Stimulated activated CD8-positive, alpha-beta memory T cell treated with anti-CD3 and anti-CD28 coated beads, Interleukin-4, amount 100 ng/mL, for 1 hour (primary cell): ENCODE measurements at places on chromosomes 2 and 18.

GRCh38 chr2:11949732-11950523 lies 203.5 kb downstream of the LPIN1 start:
- no peak for DNase-seq

DNA sequence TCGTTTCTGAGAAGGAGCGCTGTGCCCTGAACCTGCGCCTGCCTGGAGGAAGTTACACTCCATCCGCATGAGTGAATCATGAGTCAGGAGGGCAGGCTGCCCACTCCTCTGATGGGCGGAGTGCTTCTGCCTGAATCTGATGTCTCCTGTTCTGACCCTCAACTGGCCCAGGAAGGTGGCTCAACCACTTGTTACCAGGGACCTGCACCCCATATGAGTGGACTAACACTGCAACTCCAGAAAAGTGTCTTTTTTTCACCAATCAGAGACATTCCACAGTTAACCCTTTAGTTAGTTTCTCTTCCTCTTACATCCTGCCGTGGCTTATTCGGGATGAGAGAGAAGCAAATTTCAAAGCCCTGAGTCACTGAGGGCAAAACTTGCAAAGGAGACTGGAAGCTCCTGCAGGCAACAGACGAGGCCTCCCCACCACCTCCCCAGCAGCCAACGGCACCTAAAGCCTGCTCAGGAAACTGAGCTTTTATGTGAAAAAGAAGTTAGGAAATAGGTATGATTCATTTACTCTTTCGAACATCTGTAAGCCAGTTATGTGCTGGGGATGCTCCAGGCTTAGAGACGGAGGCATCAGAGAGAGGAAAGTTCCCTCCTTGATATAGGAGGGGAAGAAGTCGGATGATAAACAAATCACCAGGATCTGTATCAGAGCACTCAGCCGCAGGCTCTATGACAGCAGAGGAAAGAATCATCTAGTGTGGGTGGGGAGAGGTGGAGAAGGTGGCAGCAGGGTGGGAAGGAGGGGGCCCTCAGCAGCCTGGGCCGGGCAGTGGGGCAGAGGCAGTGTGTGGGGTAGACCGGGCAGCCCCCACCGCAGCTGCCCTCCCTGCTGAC lies 30.9 kb downstream of the MBP start:
- no peak for DNase-seq

DNA sequence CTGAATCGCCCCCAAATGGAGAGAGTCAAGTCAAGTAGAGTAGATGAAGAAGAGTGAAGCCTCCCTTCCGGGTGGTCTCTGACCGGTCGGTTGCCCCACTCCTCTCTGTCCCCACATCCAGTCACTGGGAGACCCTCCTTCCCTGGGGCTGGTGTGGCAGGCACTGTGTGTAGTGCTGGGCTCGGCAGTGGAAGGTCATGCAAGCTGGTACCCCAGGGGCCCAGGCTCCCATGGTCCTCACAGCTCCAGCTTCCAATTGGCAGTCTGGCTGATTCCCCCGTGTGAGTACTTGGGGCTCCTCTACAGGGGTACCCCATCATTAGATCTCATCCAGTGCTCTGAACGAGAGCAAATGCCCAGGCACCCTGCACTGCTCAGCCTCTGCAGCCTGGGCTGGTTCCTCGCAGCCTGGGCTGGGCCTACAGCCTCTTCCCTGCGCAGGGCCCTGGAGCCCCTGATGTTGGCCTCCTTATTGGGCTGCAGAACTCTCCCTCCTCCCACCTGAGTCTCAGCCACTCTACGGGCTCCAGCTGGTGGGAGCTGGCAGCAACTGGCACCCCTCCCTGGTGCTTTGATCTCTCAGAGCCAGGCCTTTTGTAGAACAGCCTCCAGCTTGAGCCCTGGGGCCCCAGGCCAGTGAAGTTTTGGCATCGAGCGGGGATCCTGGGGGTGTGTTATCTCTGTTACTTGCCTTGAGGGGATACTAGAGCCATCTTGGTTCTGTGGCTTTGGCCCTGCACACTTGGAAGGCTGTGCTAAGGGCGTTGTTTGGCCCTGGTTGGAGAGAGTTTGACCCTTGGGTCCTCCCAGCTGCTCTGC lies 187.8 kb upstream of the HDAC4 start:
- DNase-seq, result no peak

DNA sequence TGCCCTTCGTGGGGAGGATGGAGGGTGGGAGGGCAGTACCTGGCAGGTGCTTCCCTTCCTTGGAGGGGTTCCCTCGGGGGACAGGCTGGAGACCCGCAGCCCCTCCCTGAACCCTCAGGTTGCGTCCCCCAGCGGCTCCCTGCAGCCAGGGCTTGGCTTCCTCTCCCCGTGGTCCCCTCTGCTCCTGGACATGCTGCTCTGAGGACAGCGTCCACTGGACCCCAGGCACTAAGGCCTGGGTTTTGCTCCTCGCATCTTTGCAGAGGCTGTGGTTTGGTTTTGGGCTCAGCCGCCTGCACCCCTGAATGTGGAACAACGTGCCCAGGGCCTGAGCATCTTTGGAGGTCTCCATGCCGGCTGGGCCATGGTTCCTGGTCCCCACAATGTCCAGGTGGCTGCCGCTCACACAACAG lies 133.5 kb downstream of the PTGR3 start:
- DNase-seq, result no peak

DNA sequence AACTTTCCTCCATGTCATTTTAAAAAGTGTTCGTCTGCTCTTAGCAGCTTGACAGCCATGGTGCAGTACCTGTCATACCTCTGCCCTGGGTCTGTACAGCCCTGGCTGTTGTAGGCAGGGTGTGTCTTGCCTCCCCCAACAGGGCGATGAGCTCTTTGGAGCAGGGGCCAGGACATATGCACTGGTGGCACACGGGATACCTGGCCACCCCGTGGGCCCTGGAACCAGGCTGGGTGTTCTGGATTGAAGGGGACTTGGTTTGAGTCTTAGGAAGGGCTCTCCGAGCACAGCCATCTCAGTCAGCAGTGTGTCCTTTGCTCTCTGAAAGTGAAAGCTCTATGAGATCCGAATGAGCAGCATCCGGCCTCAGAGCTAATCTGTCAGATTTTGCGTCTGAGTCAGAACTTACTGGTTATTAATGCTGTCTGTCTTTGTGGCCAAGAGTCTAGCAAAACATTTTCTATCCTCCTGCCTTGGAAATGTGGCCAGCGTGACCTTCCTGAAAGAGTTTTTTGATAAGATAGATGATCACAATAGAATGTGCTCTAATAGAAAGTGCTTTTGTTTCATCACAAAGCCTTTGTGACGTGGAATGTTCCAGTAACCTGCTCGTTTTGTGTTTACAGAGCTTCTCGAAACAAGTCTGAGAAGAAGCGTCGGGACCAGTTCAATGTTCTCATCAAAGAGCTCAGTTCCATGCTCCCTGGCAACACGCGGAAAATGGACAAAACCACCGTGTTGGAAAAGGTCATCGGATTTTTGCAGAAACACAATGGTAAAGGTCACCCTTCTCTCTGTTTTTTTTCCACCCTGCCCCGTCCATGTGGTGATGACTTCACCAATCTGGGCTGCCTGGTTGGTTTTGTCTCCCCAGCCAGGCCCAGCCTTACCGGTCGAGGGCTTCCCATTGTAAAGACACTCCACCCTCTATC lies 77.3 kb upstream of the RPL31 start:
- no peak for DNase-seq

DNA sequence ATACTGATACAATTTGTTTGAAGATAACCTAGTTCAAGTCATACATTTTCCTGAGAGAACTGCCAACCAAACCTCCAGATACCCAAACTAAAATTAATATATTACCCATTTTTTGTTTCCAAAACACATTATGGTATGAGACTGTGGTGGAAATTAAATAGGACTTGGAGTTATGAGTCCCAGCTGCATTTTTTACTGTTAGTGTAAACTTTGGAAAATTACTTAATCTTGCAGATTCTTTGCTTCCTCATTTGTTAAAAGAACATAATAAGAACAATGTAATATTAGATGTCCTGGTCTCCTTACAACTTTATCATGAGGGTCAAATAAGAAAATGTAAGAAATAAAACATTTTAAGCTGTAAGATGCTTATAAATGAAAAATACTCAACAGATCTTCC lies 98.2 kb upstream of the TRIB2 start:
- DNase-seq, result no peak

GRCh38 chr2:27218614-27219013 lies 1.4 kb downstream of the CAD start:
- DNase-seq, result no peak

GRCh38 chr2:55929476-55929875 lies 5.9 kb upstream of the EFEMP1 start:
- no peak for DNase-seq

GRCh38 chr2:173204316-173204715 lies 128.7 kb downstream of the MAP3K20 start:
- DNase-seq, result no peak

DNA sequence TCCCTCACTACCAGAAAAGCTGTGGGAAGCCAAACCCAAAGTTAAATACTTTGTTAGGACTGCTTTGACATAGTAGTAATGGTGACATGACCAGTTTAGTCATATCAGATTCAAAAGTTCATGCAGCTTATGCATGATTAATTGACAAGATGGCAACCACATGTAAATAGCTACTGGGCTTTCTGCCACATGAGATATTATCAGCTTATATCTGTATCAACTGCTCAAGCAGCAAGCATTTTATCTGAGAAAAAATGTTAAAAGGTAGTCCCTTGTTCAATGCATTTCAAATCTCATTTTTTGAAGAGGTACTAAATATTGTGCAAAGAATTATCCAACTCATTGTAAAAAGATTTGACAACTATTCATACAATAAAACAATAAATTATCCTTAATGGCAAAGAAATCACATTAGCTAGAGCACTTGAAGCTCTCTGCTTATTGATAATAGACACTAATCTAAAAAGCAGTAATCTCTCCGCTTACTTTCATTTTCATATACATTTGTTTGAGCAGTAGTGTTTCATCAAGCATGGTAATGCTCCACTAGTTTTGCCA lies 993.6 kb upstream of the NXPH2 start:
- no peak for DNase-seq

DNA sequence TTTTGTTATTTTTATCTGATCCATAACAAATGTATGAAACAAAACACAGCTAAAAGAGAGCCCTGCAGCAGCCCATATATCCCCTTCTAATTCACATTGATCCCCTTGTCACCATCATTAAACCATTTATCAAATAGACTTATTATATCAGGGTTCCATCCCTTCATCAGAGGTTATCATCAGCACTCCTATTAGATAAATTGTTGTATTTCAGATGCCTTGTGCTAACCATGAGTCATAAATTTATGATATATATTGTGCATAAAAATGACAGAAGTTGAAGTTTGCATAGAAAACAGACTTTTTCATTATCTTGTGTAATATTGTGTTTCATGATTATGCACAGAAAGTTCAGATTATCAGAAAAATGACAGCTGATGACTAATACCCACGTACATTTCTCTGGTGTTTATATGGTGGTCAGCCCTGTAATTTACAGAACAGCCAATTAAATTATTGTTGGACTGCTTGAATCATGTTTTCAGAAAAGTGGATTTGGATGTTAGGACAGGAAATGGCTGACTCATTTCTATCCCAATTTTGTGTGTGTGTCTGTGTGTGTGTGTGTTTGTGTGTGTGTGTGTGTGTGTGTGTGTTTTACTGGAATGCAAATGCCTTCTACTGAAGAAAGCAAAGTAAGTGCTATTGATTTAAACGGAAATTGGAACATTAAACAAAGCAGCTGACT lies 80.9 kb downstream of the PPP1R1C start:
- DNase-seq, result no peak

DNA sequence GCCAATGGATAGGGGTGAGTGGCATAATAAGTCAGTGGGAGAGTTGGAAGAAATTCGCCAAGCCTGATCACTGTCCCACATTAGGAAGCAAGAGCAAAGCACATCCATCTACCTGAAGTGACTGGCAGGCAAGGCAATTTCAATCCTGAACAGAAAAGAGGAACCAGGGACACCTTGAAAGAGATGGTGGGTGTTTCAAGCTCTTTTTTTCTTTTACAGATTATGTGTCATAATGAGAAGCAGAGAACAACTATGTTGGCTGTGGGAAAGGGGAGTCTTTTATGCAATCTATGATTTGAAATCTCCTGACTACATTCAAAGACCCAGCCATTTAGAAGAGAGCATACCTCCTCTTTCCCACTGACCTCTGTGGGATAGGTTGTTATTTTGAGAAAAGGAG lies 63.5 kb downstream of the TGIF1 start:
- DNase-seq, result no peak

DNA sequence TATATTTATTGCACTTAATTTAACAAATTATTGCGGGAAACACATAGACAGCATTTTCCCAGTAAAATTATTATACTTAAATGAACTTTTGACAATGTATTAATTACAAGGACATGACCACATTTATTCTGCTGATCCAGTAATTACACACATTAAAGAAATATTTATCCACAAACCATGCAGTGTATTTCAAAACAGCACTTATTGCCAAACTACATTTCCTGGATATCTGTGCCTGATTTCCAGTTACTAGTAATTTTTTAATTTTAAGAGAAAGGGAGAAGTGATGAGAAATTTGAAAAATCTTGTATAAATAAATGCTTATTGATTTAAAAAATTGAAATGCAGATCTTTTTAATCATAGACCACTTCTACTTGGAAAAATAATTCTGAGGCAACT lies 1458.7 kb upstream of the ACVR2A start:
- no peak for DNase-seq

- no peak for DNase-seq
Observed at GRCh38 chr2:230434677-230435324, 18.8 kb downstream of the SP100 start.

DNA sequence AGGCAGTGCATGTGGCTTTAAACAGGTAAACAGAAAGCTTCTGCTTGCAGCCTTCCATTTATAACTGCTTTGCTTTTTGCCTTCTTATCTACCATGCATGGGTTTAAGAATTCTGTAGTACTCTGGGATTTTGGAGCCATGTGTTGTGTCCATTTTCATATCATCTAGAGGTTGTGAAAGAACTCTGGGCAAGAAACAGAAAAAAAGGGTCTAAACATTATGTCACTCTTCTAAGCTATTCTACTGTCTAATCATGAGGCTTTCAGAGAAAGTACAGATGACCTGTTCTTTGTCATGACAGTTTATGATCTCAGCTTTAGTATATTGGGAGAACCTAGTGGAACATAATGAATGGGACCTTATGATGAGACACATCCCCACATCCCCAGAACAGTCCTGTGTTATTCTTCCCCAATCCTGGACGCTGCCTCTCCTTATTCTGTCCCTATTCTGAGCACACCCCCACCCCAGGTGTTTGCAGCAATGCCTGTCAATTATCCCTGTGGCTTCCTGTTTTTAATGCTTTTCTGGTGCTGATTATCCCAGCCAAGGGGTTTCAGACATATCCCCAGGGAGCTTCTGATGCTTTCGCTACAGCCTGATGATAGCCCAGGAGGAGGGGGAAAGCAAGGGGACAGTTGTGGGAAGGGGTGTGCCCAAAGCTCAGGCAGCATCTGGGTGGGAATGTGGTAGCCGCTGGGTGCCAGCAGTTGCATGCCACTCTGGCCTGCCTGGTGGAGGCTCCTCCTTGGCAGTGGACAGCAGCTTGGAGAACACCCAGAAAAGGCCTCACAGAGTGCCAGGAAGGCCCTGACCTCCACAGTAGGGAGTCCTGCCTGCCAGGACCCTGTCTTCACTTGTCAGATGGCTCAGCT lies 169.5 kb upstream of the MAP3K20 start:
- no peak for DNase-seq

- no peak for DNase-seq
Observed at GRCh38 chr2:206981739-206982340, 42.5 kb downstream of the CPO start.
